ENCODE measurements at places on chromosomes 13 and 19. TPM values are rescaled to one million over a fixed set of nuclear protein-coding genes. Genes with fewer than 3 reads are reported as not detected.

NTF4 gene
- total RNA-seq = 1.8 TPM

PNMA8C gene
- total RNA-seq = not detected

ZNF45 gene
- 9.5 TPM for total RNA-seq

VSTM1 gene
- not detected for total RNA-seq

SLC10A2 gene
- not detected for total RNA-seq

ZNF470 gene
- total RNA-seq = 1.7 TPM

FRY gene
- 29.7 TPM for total RNA-seq

IL17D gene
- 78.9 TPM for total RNA-seq

PPAN gene
- total RNA-seq = 29.3 TPM

GRCh38 chr13:86135856-86136255 is 336.6 kb upstream of the SLITRK6 start:
- no peaks in the 10 kb centered on the region for H3K36me3 ChIP-seq
- no peak overlapping the region for H3K27ac ChIP-seq
- DNase-seq = no peak
- H3K27me3 ChIP-seq = no peaks in the 10 kb centered on the region
- H3K4me1 ChIP-seq = no peaks in the 10 kb centered on the region

- DNase-seq = no peak
- H3K27ac ChIP-seq = no peak overlapping the region
- no peak overlapping the region for H3K4me3 ChIP-seq
- H3K27me3 ChIP-seq = no peaks in the 10 kb centered on the region
Observed at GRCh38 chr19:38615007-38615581, 2.7 kb downstream of the MAP4K1 start.

DNA sequence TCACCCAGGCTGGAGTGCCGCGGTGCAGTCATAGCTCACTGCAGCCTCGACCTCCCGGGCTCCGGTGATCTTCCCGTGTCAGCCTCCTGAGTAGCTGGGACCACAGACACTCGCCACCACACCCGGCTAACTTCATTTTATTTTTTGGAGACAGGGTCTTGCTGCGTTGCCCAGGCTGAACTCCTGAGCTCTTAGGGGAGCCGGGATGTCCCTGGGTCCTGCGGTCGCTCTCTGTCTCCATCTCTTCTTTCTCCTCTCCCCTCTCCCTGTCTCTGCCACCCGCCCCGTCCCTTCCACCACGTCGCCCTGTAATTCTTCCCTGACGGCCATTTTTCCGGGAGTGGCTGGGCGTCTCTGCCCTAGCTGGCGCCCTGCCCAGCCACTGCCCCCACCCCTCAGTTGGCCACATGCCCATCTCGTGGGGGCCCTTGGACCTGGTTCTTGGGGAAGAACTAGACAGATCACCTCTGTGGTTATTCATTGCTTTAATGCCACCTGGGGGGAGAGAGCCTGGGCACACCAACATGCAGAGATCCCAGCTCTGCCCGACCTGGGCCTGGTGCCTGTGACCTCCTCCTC is 18.9 kb downstream of the ARID3A start:
- DNase-seq = no peak
- H3K4me1 ChIP-seq = peaks cover 10% of the 10 kb centered on the region
- H3K27ac ChIP-seq = no peak overlapping the region
- no peaks in the 10 kb centered on the region for H3K36me3 ChIP-seq
- H3K27me3 ChIP-seq = no peaks in the 10 kb centered on the region
- no peak overlapping the region for H3K4me3 ChIP-seq

DNA sequence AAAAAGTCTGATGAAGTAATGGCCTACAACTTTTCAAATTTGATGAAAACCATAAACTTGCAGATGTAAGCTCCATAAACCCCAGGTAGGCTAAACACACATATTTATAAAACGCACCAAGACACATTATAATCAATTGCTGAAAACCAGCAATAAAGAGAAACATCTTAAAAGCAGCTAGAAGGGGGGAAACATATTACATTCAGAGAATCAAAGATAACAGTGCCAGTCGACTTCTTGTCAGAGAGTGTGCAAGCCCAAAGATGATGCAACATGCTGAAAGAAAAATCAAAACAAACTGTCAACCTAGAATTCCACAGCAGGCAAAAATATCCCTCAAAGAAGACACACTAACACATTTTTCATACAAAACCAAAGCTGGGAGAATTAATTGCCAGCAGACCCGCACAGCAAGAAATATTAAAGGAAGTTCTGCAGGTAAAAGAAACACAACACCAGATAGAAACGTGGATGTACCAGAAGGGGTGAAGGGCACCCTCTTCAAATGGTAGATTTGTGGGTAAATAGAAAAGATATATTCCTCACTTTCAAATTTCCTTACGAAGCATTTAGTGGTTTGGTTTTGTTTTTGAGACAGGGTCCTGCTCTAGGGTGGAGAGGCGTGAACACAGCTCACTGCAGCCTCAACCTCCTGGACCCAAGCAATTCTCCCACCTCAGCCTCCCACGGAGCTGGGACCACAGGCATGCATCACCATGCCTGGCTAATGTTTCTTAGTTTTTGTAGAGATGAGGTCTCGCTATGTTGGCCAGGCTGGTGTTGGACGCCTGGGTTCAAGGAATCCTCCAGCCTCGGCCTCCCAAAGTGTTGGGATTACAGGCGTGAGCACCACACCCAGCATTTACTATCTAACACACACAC is 16.5 kb upstream of the ATP1A3 start:
- H3K4me3 ChIP-seq = no peak overlapping the region
- H3K4me1 ChIP-seq = peaks cover 6% of the 10 kb centered on the region
- H3K27me3 ChIP-seq = no peaks in the 10 kb centered on the region
- no peak overlapping the region for H3K27ac ChIP-seq

DNA sequence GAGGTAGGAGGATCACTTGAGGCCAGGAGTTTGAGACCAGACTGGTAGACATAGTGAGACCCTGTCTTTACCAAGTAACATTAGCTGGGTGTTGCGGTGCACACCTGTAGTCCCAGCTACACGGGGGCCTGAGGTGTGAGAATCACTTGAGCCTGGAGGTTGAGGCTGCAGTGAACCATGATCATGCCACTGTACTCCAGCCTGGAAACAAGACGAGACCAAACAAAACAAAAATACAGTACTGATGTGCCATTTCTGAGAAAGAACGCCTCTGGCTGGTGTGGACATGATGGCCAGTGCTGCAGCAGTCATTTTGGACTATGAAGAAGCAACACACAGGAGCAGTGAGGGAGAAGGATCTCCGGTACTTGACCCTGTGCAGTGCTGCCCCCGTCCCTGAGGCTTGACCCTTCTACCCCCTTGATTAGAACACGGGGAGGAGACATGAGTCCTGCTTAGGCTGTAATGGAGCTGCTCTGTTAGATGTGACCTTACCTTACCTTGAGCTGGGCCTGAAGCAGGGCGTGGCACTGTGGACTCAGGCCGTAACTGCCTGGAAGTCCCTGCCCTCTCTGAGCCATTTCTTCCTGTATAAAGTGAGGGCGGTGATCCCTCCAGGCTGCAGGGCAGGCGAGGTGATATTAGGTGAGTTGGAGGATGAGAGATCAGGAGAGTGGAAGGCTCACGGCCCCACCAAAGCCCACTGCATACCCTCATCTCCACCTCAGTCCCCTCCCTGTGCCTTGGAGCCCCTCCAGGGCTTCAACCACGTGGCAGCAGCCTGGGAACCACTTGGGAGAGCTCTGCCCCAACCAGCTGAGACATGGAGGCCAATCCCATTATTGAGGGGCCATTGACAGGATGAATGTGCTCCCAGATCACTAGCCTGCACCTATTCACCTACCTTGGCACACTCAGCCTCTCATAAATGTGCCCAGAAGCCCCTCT is 5.9 kb downstream of the RPL18A start:
- H3K27ac ChIP-seq = peak overlapping the region; percentile 99
- H3K36me3 ChIP-seq = peaks cover 54% of the 10 kb centered on the region
- no peak for DNase-seq
- H3K27me3 ChIP-seq = peaks cover 10% of the 10 kb centered on the region

- H3K4me3 ChIP-seq = no peak overlapping the region
- no peaks in the 10 kb centered on the region for H3K36me3 ChIP-seq
- H3K27me3 ChIP-seq = no peaks in the 10 kb centered on the region
- no peaks in the 10 kb centered on the region for H3K4me1 ChIP-seq
Observed at GRCh38 chr13:85347251-85347650, 452.0 kb downstream of the SLITRK6 start.

DNA sequence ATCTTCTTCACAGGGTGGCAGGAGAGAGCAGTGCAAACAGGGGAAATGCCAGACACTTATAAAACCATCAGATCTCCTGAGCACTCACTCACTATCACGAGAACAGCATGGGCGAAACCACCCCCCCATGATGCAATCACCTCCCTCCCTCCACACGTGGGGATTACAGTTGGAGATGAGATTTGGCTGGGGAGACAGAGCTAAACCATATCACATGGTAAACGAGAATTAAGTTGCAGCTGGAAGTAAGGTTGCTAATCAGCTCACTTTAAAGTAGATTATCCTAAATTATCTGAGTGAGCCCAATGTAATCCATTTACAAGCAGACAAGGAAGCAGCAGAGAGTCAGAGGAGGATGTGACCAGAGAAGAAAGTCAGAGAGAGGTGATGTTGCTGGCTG is 102.2 kb upstream of the IPO5 start:
- H3K4me1 ChIP-seq = no peaks in the 10 kb centered on the region
- H3K27me3 ChIP-seq = no peaks in the 10 kb centered on the region
- H3K4me3 ChIP-seq = no peak overlapping the region
- no peaks in the 10 kb centered on the region for H3K36me3 ChIP-seq
- no peak for DNase-seq
- H3K27ac ChIP-seq = no peak overlapping the region

- no peaks in the 10 kb centered on the region for H3K27me3 ChIP-seq
- H3K36me3 ChIP-seq = no peaks in the 10 kb centered on the region
- H3K27ac ChIP-seq = no peak overlapping the region
- no peak overlapping the region for H3K4me3 ChIP-seq
- H3K4me1 ChIP-seq = no peaks in the 10 kb centered on the region
Observed at GRCh38 chr13:102136735-102137296, 265.0 kb downstream of the FGF14 start.

- H3K4me3 ChIP-seq = no peak overlapping the region
- H3K27ac ChIP-seq = no peak overlapping the region
- no peak for DNase-seq
- no peaks in the 10 kb centered on the region for H3K36me3 ChIP-seq
- H3K27me3 ChIP-seq = no peaks in the 10 kb centered on the region
Observed at GRCh38 chr19:377801-378581, 31.0 kb downstream of the C2CD4C start.

GRCh38 chr13:66225072-66225471 is 1005.1 kb downstream of the PCDH9 start:
- H3K27ac ChIP-seq = no peak overlapping the region
- no peaks in the 10 kb centered on the region for H3K27me3 ChIP-seq
- DNase-seq = no peak
- H3K36me3 ChIP-seq = no peaks in the 10 kb centered on the region
- no peaks in the 10 kb centered on the region for H3K4me1 ChIP-seq

GRCh38 chr19:35276706-35277281 is 5.5 kb upstream of the HAMP start:
- H3K27ac ChIP-seq = no peak overlapping the region
- H3K36me3 ChIP-seq = peaks cover 5% of the 10 kb centered on the region
- DNase-seq = no peak
- H3K27me3 ChIP-seq = no peaks in the 10 kb centered on the region
- H3K4me1 ChIP-seq = no peaks in the 10 kb centered on the region

DNA sequence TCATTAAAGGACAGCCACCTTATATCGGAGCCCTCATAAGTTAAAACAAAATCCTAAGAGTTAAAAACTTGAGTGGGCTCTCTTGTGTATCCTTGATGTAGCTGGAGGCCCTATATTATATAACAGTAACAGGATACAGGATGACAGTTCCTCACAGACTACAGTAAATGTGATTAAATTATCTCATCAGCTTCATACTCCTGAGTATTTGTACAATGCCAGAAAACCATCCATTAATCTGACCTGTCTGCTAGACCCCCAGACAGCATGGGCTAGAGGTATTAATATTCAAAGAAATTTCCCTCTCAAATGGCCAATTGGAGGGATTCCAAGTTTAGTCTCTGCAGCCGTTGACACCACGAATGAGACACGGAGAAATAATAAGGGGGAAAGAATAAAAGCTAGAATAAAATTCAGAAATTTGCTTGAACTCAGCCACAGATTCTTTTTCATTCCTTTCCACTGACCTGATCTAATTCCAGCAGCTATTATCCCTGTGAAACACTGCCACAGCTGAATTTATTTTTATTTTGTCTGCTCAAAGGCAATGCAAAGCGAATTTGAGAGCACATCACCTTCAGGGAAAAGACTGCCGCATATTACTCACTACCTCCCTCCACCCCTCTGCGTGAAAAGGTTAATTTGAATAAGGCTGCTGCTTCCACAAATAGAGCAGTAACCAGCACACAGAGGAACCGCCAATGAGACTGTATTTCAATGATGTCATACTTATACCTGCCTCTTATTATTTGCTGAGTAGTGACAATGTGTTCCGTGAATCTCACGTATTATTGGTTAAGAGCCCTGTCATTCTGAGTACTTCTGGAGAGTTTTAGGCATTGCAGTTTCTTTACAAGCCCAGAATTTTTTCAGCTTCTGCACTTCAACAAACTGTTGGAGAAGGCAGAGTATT is 155.9 kb upstream of the KLF12 start:
- no peak for DNase-seq
- H3K4me3 ChIP-seq = peak overlapping the region; percentile 43
- no peaks in the 10 kb centered on the region for H3K27me3 ChIP-seq
- peak overlapping the region; percentile 47 for H3K27ac ChIP-seq
- no peaks in the 10 kb centered on the region for H3K36me3 ChIP-seq
- peaks cover 13% of the 10 kb centered on the region for H3K4me1 ChIP-seq

DNA sequence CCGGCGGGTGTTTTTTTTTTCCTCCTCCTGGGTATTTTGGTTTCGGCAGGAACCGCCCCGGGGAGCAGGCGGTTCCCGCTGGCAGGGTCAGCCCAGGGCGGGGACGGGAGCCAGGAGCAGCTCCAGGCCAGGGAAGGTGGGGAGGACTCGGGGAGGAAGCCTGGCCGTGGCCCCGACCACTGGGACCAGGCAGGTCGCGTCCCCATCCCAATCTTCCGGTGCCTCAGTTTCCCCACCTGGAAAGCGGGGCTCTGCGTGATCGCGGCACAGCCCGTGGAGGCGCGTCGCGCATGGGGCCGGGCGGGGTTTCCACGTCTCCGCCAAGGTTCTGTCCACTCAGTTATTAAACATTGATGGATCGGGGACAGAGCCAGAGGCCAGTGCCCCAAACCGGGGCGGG is 34.8 kb downstream of the IL12RB1 start:
- H3K36me3 ChIP-seq = no peaks in the 10 kb centered on the region
- H3K27me3 ChIP-seq = no peaks in the 10 kb centered on the region
- peaks cover 37% of the 10 kb centered on the region for H3K4me1 ChIP-seq
- H3K4me3 ChIP-seq = peak overlapping the region; percentile 55
- DNase-seq = peak; percentile 58

DNA sequence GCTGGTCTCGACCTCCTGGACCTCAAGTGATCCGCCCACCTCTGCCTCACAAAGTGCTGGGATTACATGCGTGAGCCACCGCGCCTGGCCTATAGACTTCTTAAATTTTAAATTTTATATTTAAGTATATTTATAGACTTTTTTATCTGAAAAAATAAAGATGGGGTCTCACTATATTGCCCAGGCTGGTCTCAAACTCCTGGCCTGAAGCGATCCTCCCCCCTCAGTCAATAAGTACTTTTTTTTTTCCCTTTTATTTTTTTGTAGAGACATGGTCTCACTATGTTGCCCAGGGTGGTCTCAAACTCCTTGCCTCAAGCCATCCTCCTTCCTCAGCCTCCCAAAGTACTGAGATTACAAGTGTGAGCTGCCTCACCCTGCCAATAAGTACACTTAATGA is 1.9 kb downstream of the SERTAD1 start:
- H3K4me1 ChIP-seq = peaks cover 29% of the 10 kb centered on the region
- DNase-seq = no peak
- peak overlapping the region; percentile 99 for H3K27ac ChIP-seq
- peaks cover 21% of the 10 kb centered on the region for H3K36me3 ChIP-seq

- H3K27ac ChIP-seq = no peak overlapping the region
- no peak for DNase-seq
- no peaks in the 10 kb centered on the region for H3K27me3 ChIP-seq
- H3K4me3 ChIP-seq = no peak overlapping the region
- H3K4me1 ChIP-seq = no peaks in the 10 kb centered on the region
Observed at GRCh38 chr19:3115916-3116602, 19.8 kb upstream of the GNA15 start.

Data from psoas muscle (tissue), 8 donors.